Stimulated activated CD8-positive, alpha-beta memory T cell treated with anti-CD3 and anti-CD28 coated beads, Interleukin-7, amount 100 ng/mL, for 24 hours (primary cell): ENCODE measurements at places on chromosomes 7 and 10.

DNA sequence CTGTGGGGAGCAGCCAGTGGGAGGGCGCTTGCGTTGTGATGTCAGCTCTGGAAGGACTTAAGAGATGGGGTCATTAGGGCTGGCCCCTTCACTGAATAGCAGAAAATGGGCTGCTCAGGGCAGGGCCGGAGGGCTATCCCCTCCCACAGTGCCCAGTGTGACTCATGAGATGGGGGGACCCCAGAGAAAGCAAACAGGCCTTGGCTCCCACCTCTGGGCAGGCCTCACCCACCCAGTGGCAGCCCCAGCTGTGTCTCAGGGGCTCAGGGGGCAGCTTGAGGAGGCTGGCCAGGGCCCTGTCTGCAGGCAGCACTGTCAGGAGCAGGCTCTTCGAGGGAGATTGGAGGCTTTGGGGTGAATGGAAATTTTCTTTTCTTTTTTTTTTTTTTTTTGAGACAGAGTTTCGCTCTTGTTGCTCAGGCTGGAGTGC lies 168.3 kb downstream of the SLIT1 start:
- no peak for DNase-seq

DNA sequence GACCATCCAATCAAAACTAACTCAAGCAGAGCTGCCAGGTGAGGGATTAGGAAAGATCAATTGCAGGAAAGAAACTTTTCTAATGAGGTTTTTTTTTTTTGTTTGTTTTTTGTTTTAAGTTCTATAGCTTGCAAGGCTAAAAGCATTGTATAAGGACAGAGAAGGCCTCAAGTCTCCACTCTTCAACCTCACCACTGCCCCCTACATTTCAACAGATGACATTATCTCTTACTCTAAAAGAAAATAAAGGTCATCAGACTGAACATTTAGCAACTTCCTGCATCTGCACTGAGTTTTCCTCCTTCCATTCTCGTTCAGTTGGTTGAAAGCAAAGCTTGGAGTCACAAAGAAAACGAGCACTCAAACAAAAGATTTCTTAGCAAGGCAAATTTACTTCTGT lies 45.2 kb upstream of the EXOC4 start:
- no peak for DNase-seq

DNA sequence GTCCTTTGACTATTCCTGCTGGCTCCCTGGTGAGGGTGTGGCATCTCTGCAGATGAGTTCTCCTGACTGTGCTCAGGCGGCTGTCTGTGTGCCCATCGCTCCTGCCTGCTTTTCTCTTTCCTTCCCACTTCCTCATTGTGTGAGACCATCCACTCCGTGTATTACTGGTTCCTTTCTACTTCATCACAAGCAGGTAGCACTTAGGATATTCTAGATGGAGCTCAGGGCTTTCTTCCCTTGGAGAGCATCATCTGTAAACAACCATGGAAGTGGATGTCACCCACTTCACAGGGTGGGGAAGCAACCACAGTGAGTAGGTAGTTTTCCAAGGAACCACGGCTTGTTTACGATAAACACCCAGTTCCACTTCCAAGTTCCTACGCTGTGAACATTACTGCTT lies 15.7 kb downstream of the DNAJB6 start:
- no peak for DNase-seq

- no peak for DNase-seq
Measured at GRCh38 chr10:57844387-57844998, 423.2 kb downstream of the IPMK start.

DNA sequence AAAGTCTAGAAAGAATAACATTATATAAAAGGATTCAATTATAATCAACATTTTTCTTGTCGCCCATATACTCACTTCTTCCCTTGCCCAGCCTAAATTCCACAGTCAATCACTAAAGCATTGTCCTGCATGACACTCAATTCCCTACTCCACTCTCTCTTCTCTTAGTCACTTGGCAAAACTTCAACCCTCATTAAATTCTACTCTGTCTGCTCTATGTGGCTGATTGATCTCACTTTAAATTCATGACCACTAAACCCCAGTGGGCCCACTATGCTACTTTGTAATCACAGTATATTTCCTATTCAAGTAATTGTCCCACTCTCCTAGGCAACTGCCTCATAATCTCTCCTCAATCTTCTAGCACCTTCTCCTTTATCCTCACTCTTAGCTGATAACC lies 54.1 kb downstream of the MTERF1 start:
- no peak for DNase-seq

DNA sequence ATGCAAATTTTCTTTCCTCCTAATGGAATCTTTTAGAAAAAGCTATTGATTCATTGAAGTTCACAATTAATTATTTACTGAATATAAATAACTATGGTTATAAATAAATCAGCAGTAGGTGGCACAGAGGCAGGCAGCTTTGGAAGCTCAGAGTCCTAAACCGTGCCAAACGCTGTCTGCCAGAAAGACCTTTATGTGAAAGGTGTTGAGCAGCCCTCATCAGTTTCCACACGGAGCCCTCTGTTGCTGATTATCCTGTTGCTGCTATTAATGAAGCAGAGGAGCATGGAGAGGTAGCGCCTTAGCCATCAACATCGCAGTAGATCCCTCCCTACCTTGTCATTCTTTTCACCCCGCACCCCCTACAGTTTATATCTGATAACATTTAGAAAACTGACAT lies 51.0 kb downstream of the RTKN2 start:
- no peak for DNase-seq

- peak; percentile 28 for DNase-seq
Measured at GRCh38 chr7:5694912-5695726, 86.3 kb downstream of the RNF216 start.

DNA sequence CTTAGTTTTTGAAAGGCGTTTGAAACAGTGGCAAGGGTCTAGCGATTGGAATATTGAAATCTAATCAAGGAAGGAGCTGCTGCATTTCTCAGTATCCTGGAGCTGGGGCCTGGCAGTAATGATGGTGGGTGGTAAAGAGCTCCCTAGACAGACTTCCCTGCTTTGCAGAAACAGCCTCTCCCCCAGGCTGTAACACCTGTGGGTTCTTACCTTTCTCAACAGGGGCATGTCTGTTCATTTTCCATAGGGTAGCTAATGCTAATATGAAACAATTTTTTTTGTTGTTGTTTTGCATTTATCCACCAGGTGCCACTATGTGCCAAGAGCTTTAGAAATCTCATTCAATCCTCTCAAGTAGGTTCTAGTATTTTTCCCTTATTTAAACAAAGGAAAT lies 345.5 kb downstream of the REEP3 start:
- no peak for DNase-seq
